Tongue (tissue), 3 donors: ENCODE measurements at places on chromosomes 2 and 18. TPM values are rescaled to one million over a fixed set of nuclear protein-coding genes. Genes with fewer than 3 reads are reported as not detected.
A peak's percentile ranks its signal among the peaks of the same experiment; 100 is the strongest.

DNA sequence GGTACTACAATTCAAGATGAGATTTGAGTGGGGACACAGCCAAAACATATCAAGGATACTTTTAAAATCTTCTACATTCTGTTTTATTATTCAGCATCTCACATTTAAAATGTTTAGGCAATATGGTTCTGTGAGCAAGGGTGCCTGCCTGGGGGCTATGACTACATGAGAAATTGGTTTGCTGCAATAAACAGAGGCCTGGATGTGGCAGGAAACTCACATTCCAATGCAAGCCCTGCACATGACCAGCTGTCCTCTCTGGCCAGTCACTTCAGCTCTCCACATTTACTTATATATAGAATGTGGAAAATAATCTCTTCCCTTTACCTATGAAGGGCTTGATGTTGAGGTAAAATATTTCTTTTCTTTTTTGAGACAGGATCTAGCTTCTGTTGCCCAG lies 193.4 kb downstream of the LRRTM1 start:
- DNase-seq: no peak

GRCh38 chr2:112646791-112647689 lies 1.3 kb downstream of the SLC20A1 start:
- DNase-seq: peak; percentile 47

DNA sequence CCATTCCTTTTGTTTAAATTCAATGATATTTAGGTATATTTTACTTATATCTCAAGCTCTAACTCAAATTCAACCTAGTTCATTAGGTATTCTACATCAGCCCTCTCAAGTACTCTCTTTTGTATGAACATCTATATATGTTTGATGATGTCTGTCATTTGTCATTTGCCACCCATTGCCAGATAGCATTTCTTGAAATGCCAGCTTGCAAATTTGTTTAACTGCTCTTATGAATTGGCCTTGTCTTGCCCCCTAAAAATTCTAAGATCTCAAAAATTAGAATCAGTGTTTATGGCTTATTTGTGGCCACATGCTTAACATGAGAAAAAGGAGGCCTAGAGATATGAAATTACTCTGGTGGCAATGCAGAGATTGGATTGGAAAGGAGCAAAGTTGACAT lies 1140.3 kb upstream of the DDX18 start:
- DNase-seq: no peak

GRCh38 chr2:231612109-231612455 lies 19.4 kb downstream of the TEX44 start:
- peak; percentile 49 for DNase-seq

DNA sequence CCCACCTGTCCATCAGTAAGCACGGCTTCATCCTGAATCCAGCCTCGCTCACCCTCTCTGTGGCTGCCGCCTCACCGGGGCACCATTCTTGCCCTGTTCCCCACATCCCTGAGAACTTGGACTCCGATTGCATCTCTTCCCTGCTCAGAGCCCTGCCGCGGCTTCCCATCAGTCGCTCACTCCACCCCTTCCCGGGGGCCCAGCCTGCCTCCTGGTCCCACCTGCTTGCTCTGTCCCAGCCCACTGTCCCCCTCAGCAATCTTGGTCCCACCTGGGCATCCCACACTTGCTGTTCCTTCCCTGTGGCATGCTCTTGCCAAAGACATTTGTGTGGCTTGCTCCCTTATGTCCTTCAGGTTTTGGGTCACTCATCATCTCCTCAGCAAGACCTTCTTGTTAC lies 56.3 kb downstream of the GREB1 start:
- no peak for DNase-seq

DNA sequence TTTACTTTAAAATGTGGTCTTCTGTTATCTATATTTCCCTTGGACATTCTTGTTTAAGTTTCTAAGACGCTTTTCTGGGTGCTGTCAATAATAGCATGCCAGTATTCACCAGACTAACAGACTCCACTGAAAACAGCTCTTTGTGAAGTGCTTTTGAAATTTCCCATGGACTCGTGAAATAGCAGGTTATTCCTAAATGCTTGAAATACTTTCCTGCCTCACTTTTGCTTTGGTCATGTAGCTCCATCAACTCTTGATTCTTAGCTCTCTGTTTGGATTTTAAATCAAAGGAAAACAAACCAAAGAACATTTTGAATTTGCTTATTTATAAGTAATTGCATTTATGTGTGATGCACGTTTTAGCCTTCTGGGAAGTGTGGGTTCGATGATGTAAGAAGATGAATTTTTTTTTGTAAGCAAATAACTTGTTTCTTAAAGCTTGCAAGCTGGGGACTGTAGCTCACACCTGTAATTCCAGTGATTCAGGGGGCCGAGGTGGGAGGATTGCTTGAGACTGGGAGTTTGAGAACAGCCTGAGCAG lies 147.8 kb downstream of the WDSUB1 start:
- DNase-seq: no peak

DNA sequence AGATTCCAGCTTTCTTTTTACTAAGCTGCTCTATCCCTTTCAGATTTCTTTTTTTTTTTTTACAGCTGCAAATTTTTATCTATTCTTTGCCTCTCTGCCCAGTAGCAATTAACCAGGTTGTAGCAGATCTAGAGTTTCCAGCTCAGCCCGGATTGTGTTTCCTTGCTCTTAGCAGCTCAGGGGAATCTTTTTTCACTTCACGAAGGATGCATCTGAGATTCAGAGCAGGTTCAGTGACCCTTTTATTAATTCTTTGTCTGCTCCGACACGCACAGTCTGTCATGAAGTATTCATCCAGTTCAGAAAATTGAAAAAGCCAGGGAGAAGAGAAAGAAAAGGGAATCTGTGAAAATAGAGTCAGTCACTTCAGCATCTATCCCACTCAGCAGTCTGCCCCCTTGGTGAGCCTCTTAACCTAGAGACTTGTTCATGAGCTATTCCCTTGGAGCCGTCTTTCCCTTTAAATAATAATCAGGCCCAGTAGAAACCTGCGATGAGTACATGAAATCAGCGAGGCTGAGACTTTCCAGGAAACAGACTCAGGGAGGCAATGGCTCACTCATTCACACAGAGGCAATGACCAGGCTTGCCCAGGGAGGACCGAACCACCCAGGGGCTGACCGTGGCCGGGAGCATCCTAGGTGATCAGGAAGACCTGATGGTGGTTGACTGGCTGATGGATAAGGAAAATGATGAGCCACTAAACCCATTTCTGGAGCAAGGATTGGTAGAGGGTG lies 103.4 kb upstream of the ITGA6 start:
- no peak for DNase-seq

DNA sequence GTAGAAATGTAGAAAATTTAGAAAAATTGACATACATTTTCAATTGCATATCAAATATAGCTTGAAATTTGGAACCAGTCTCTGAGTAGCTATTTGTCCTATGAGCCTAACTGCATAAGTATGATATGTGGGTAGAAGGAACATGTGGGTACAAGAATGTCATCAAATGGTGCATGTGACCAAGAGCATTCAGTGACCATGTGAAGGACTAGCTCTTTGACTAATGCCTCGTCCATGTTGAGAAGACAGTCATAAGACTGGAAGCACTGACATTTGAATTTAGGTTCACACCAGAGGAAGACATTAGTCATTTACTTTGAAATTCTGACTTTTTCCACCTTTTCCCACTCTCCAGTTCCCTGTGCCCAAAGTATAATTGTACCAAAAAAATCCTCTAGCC lies 12.6 kb downstream of the MRPL44 start:
- DNase-seq: no peak

DNA sequence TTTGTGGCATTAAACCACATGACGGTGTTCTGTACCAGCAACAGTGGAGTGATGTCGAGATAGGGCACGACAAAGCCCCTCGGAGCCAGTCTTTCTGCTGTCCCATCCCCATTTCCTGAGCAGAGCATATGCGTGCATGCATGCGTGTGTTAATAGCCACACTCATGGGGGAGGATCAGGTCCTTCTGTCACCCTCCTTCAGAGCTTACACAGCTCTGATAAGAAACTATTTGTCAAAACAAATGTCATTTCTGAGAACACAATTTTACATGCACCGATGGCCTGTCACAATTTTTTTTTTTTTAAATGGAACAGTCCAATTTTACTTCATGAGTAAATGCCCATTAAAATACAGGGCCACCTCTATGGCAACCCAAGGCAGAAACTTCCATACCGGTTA lies 95.9 kb upstream of the ZBTB14 start:
- no peak for DNase-seq

GRCh38 chr2:199382091-199382490 lies 75.6 kb downstream of the SATB2 start:
- DNase-seq: no peak

GRCh38 chr2:16656784-16657391 lies 8.7 kb downstream of the CYRIA start:
- DNase-seq: no peak

DNA sequence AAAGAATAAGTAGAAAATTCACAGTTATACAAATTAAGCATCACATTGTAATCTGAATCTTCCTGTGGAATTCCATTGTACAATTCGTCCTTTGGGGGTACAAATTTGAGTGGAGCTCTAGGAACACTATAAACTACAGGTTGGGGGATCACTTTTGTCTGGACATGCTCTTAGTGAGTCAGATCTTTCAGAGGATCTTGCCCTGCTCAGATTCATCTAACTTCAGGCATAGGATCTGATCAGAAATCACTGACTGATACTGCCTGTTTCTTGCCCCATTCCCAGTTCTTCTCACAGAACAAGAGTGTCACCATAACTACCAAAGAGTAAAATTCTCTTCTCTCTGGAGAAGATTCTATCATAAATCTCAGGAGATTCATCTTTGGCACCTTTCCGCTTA lies 10.7 kb upstream of the VSNL1 start:
- DNase-seq: no peak

DNA sequence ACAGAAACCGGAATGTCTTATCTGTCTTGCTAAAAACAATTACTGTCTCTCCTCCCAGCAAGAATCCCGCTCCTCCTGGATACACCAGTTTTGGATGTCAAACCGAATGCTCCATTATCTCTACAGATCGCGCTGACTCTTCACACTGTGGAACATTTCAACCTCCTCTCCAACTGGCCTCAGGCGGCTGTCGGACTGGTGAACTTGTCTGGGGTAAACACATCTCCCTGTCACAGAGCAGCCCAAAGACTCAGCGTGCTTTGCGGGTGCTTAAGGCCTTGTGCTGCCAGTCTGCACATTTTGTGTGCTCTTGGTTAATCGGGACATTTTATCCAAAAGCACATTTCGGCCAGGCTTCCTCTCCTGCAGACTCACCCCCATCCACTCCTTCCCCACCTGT lies 173.1 kb downstream of the ICOS start:
- DNase-seq: no peak

DNA sequence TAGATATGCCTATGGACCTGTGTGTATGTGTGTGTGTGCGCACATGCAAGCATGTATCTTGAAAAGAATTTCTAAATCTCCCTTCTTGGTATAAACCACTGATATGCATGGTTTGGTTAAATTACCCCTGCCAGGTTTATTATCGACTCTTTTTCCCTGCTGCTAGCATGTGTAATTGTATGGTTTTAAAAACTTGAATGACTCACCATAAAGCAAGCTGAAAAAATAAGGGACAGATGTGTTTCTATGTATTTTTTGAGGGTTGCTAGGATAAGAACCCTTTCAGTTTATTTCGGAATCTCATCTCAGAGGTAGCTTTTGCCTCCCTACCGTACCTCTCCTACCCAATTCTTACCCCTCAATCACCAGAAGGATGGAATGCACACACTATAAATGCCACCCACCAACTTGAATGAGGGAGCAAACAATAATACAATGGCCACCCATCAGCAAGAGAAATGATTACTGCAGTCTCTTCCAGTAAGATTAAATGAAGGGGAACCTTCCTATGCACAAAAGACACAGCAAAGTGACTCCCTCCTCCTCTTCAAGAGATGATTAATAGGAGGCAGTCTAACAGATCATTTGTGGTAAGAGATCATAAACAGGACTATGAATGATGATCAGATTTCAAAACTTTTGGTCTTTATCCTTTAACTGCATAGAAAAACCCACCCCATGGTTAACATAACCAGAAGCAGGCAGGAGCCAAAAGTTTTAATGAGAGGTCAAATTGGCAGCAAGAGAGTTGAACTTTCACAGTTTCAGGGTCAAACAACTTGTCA lies 357.2 kb downstream of the SATB2 start:
- no peak for DNase-seq

DNA sequence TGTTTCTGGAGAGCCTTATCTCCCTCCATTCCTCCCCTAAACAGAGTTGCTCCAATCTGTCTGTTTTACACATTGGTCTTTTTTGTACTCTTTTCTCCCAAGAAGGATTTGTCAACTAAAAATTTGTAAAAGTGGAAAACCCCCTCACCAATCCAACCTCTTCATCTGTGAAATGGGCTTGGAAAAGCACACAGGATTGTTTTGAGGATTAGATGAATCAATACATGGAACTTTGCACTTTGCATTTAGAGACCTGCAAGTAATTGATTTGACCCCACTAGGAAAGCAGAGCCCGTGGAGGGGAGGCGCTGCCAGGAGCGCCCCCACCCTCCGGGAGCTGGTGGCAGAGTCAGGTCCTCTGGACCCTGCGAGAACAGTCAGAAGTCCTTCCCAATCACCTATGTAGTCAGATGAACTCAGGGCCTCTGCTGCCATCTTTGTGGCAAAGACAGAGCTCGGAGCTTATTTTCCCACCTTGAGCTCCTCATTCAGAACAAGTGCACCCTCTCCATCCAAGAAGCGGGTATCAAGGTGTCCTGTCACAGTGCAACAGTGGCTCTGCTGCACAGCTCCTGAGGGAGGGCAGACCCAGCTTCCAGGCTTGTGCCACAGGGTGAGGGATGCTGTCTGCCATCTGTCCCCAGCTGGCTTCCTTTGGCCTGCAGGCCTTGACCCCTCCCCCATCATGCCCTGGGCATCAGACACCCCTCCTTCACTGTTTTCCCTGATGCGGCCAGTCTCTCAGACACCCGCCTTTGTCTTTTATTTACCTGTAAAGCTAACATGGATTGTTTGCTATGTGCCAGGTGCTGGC lies 1.7 kb upstream of the TMEM185B start:
- DNase-seq: no peak

DNA sequence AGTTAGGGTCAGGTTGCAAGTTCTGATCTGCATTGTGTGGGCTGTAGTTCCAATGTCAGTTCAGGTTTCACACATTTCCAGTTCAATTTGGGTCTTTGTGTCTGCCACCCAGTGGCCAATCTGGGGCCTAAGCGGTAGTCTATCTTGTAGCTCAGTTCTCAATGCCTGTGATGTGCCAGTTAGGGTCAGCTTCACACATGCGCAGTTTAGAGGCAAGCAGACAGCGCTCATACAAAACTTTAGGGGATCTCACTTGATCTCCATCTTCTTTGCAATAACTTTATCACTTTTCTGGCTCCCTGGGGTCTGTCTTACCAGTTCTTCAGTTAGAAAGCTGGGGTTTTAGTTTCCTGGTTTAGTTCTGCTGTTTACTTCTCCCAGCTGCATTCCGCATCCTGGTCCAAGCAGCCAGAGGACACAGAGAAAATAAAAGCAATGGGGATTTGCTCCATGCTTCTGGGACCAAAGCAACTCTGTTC lies 11.0 kb upstream of the ZNF24 start:
- DNase-seq: peak; percentile 85

DNA sequence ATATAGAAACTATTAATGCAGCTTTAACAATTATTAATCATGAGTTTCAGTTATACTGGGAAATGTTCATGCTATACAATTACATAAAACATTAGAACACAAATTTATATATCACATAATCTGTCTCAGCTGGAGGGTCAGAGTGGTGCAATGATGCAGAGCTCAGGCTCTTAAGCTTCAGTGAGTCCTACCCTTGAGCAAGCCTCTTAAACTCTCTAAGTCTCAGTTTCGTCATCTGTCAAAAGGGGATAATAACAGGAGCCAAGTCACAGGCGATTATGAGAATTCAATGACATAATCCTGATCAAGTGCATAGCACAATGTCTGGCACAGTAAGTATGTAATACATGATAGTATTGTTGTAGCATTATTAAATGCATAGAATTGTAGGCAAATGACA lies 46.0 kb downstream of the LAMA1 start:
- DNase-seq: no peak

Gene EMX1
- not detected for total RNA-seq

Gene ERFE
- total RNA-seq: 14.1 TPM

Gene SULT1C2
- 0.92 TPM for total RNA-seq
